Activated CD4-positive, alpha-beta T cell treated with anti-CD3 and anti-CD28 coated beads, Interleukin-2, amount 50 U/mL, for 1 hour (primary cell): ENCODE measurements at places on chromosomes 2 and 18.
A peak's percentile ranks its signal among the peaks of the same experiment; 100 is the strongest.

GRCh38 chr2:287471-287885, 413 bp downstream of the ALKAL2 start:
- DNase-seq: no peak

DNA sequence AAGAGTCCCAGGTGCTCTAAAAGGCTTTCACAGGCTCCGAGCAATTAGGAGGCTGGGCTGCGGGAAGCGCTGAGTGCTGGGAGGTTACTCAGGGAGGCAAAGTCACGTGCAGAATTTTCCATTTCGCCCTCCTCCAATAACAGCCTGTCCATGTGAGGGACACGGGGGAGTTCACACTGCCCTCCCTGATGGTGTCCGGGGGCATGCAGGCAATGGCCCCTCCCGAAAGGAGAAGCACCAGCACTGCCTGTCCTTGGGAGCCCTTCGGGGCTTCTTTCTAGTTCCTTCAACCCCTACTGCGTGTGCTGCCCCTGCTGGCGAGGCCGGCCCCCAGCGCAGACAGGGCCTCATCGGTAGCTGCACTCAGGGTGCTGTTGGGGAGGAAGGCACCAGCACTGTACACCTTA, 63.1 kb upstream of the HPCAL1 start:
- no peak for DNase-seq

GRCh38 chr2:217279140-217279539, 419.3 kb upstream of the TNP1 start:
- no peak for DNase-seq

GRCh38 chr2:48080534-48081316, 174.4 kb upstream of the FBXO11 start:
- no peak for DNase-seq

- no peak for DNase-seq
Observed at GRCh38 chr2:100391735-100392515, 25.5 kb downstream of the CHST10 start.

GRCh38 chr2:143177096-143177786, 48.0 kb downstream of the ARHGAP15 start:
- no peak for DNase-seq

DNA sequence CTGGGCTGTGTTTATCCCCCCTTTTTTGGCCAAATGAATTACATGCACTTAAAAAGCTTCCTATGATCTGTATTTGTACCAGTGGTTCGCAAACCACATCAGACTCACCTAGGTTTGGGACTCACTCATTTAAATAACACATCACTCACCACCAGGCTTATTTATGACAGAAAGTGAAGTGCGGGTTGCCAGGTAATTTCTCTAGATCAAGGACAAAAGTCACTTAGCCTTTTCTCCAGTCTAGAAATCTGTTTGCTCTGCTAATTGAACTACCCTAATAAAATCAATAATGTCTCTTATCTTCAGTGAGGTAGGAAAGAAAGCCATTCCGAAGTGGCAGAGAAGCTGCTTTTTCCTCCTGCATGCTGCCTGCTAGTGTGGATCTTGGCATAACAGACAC, 88.1 kb upstream of the SLC8A1 start:
- no peak for DNase-seq

- DNase-seq: no peak
Observed at GRCh38 chr2:25240636-25241035, 72.3 kb upstream of the POMC start.

- no peak for DNase-seq
Observed at GRCh38 chr2:74884866-74885265, 50.9 kb downstream of the HK2 start.

DNA sequence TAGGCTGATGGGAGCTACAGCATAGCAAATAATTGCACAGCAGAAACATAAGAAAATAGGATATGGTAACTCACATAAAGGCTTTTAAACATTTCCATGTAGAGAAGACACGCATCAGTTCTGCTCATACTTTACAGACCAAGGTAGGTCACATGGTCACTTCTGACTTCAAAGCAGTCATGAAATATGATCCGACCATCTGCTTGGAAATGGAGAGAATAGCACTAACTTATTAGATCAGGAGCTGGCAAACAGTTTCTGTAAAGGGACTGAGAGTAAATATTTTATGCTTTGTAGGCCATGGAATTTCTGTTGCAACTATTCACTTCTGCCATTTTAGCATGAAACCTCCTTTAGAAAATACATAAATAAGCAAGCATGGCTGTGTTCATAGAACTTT, 936.6 kb upstream of the FANCL start:
- DNase-seq: no peak

DNA sequence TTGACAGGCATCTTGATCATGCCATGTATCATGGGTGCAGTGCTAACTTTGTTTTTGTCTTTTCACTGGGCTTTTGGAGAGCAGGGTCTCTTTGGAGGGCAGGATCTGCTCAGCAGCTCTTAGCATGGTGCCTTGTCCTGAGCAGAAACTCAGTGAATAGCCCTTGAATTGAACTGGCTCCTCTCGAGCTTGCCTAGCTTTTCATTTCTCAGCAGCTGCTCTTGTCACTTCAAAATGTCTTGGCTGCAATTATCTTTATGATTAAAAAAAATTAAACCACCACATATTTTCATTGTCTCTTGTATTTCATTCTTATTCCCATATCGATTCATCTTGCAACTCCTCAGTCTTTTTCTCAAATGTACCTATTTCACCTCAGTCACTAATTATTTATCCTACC, 50.5 kb downstream of the CCDC85A start:
- no peak for DNase-seq

DNA sequence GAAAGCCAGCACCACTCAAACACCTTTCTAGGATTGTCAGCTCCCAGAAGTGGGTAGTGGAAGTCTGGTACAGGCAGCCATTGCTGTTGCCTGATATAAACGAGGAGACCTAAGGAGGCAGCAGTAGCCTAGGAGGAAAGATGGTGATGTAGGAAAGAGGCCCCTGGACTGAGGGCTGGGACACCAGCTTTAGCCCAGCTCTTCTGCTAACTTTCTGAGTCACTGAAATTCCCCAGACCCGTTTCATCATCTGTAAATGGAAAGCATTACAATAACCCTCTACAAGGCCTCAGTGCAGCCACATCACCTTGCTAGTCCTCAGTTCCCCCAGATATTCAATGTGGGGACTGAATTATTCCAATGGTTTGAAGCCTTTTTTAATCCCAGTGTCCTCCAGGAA, 336.5 kb downstream of the TNS1 start:
- no peak for DNase-seq

DNA sequence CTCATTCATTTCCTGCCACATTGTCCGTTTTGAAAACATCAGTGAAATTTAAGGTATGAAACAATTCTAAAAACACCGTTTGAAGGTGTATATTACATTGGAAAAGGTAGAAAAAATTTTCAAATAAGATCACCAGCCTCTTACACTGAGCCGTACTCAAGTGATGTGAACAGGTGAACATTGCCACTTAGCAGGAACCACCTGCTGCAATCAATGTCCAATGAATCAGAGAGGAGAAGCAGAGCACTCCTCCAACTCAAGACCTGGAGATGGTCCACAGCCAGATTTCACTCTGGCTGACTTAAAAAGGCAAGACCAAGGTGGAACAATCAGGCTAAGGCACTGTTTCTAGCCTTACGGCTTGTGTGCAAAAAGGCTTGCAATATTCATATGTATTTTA, 110.3 kb upstream of the TTN start:
- no peak for DNase-seq

- DNase-seq: no peak
Observed at GRCh38 chr2:183232161-183232865, 108.1 kb downstream of the NUP35 start.

DNA sequence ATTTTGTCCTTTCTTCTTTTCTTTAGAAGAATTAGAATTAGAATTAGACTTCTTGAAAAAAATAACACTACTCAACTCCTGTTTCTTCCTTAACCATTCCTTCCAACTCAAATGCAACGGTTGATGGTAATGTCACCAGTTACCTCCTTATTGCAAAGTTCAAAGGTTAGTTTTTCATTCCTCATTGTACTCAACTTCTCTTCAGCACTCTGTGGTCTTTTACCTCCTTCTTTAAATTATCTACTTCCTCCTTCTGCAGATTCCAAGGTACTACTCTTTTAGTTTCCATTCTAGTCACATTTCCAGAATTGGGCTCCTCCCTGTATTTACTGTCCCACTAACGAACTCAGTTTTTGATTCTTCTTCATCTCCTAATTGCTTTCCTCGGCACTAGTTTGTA, 700.7 kb downstream of the SATB2 start:
- no peak for DNase-seq

DNA sequence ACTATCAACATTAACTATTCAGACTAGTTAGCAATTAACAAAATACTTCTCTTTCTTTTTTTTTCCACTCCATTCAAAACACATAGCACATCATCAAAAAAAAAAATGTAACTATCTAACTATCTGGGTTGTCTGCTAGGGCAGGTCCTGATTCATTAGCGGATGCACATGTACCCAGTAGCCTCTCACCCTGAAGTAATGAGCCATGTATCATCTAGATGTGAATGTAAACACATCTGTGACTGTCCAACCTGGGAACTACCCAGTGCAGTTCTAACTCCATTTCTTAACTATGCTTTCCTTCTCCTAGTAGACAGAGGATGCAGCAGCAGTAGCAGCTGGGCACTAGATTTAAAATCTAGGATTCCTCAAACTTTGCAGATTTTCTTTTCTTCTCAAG, 183.1 kb upstream of the PIK3C3 start:
- no peak for DNase-seq

GRCh38 chr2:134683561-134684112, 35.2 kb downstream of the TMEM163 start:
- no peak for DNase-seq

GRCh38 chr2:9251154-9252001, 44.8 kb downstream of the ASAP2 start:
- no peak for DNase-seq

GRCh38 chr18:63439334-63439733, 17.1 kb upstream of the VPS4B start:
- DNase-seq: peak; percentile 36

GRCh38 chr2:86025229-86025820, 80.4 kb downstream of the POLR1A start:
- no peak for DNase-seq

- DNase-seq: no peak
Observed at GRCh38 chr2:67389788-67390187, 7.3 kb upstream of the ETAA1 start.

DNA sequence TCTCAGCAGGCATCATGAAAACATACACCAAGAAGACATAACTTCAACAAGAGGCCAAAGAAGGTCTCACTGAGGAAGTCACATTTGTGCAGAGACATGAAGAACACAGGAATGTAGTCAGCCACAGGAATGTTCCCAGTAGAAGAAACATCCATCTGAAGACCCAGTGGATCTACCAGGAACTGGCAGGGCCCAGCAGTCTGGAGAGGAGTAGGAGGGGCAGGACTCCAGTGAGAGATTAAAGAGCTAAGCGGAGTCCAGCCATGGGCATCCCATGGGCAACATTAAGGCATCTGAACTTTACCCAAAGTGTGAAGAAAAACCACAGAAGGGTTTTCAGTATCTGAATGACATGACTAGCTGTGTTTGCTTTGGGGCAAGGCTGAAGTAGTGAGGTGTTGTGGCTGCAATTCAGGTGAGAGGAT, 103.1 kb downstream of the UPP2 start:
- no peak for DNase-seq

DNA sequence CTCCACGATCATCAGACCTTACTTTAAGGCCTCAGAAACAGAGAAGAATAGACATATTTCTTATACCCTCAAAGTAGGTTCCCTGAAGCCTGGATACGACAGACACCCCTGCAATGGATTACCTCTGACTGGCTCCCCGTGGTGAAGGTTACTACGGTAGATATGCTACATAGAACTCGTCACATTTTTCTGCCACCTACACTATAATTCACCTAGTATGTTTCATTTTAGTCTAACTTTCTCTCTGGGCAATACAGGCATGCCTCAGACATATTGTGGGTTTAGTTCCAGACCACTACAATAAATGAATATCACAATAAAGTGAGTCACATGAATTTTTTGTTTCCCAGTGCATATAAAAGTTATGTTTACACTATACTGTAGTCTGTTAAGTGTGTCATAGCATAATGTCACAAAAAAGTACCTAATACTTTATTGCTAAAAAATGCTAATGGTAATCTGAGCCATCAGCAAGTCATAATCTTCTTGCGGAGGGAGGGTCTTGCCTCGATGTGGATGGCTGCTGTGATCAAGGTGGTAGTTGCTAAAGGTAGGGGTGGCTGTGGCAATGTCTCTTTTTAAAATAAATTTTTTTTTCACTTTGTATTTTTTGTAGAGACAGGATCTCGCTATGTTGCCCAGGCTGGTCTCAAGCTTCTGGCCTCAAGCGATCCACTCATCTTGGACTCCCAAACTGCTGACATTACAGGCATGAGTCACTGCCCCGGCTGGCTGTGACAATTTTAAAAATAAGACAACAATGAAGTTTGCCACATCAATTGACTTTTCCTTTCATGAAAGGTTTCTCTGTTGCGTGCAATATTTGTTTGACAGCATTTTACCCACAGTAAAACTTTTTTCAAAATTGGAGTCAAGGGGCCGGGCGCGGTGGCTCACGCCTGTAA, 64.6 kb downstream of the TGIF1 start:
- no peak for DNase-seq

DNA sequence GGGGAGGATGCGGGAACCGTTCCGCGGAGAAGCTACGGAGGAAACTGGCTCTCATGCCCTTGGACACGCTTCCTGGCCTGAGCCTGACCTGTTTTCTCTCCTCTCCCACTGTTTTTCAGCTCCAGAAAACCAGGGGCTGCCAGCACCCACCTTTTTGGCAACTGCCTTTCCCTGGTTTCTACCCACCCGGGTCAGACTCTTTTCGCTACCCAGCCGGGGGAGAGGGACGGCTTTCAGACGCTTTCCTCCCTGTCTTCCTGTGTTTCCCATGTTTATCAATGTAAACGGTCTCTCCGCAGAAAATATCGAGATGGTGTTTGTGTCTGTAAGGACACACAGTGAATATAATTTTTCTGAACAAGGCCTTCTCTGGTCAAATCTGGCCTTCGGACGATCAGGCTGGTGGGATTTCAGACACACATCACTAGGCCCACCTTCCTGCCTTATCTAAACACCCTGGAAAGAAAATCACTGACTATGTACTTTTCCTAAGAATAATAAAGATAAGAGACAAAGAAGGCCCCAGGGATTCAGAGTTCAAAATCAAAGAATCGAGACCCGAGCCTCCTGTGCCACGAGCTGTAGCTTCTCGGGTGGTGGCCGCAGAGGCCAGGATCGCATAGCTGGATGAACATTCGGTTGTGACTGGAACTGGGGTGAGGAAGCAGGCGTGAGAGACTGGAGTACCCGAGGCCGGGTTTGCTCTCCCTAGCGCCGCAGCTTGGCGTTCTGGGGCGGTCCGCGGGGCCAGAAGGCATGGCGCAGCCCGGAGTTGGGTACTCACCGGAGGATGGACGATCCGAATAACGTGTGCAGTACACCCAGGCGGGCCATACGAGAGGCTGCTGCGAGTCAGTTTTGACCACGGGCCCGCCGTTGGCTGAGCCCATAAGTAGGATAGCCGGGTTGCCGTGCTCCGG, 1.7 kb downstream of the EN1 start:
- no peak for DNase-seq
